K562 (cell line): ENCODE measurements at places on chromosomes 2 and 18.

DNA sequence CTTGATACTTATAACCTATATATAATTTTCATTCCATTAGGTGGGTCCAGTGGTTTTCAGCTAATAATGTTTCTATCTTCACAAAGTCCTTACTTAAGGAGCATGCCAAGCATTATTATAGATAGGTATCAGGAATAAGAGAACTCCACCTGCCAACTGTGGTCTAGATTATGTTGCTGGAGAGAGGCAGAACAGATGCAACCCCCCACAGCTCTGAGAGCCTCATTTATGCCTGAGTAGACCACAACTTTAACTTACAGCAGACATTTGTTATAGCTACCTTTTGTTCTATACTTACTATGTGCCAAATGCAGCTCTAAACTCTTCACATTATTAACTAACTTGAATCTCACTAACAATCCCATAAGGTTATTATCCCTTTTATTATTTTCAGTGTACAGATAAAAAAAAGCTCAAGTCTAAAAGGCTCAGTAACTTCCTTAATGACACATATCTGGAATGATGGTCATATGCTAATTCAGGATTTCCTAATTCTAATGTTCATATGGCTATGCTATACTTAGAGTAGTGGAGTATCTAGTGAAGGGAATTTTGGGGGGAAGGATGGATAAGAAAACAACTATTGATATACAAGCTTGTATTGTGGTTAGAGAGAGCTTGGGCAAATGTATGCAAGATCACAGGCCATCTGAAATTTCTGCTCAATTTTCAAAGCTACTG, 119.1 kb upstream of the RND3 start:
- DNase-seq, result no peak

DNA sequence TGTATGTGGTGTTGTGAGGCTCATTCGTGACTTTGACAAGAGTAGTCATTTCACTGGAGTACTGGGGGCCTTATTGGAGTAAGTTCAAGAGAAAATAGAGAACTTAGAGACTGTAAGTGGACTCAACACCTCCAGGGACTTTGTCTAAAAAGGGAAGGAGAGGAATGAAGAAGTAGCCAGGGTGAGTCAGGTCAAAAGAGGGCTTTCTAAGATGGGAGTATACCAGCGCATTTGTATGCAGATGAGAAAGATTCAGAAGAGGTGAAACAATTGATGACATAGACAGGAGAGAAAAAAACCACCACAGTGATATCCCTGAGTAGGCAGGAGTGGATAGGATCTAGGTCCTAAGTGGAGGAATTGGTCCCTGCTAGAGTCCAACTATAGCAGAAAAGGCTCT, 246.8 kb downstream of the IKZF2 start:
- no peak for DNase-seq

DNA sequence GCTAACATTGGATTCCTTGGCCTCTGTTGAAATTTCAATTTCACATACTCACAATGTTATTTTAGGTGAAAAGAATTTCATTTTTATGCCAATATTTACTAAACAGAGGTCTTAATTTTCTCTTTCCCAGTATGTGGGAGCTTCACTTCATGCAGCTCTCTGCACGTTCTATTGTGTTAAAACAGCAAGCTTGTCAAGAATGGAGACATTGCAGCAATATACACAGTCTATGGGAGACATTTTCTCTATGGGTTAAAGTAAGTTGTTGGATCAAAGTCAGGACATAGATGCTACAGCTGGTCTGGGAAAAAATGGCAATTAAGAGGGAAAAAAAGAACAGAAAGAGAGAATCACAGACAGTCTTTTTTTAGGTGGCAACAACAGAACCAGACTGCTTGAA, 70.4 kb upstream of the ARHGAP15 start:
- no peak for DNase-seq

DNA sequence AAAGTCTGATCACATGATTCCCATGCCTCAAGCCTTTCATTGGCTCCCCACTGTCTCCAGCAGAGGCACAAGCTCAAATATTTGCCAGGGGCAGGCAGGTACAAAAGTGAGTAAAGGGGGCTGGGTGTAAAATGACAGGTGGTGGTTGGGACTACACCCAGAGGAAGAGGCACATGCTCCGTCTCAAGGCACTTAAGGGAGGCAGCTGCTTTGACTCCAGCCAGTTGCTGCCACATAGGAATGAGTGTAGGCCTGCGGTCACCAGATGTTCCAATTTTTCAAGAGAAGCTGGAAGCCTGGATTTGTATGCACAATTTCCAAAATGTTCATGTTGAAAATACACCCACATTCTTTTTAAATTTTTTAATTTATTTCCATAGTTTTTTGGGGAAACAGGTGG, 164.4 kb downstream of the UPP2 start:
- DNase-seq, result no peak

DNA sequence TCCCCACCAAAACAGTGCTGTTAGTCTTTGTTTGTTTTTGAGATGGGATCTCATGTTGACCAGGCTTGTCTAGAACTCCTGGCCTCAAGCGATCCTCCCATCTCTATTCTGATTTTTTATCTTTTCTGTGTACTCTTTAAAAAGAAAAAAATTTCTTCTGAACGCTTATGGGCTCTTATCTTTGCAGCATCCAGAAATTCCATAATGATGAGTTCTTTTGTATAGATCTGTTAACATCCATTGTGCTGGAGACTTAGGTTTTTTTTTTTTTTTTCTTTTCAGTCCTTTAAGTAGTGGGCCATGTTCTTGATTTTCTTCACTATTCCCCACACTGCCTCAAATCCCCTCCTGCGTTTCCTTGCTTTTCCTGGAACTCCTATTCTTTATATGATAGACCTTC, 31.0 kb downstream of the RBBP8 start:
- no peak for DNase-seq
